ENCODE measurements at places on chromosomes 1 and 21.

DNA sequence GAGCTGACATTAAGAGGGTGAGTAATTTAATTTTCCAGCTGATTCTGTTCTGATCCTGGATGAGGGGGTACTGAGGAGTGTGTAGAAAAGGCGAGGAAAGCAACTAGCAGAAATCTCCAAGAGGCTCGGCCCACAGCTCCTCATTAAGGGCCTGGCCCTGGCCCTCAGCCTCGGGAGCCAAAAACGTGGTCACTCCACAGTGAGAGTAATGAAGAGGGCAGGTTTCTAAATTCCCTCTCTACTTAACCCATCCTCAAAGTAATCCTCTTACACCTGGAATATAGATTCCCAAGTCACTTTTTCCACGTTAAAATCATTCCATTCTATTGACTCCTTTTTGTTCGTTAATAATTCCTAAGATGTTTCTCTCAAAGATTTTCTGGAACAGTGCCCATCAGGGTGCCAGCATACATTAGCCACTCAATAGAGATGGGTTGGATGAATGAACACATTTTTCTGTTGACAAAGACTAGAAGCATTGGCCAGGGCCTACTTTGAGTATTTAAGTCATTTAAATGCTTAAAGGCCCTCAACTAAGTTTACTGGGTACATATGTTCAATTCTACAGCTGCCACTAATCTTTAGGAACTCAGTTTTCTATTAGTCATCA, 1.1 kb upstream of the COL11A1 start:
- DNase-seq = no peak

DNA sequence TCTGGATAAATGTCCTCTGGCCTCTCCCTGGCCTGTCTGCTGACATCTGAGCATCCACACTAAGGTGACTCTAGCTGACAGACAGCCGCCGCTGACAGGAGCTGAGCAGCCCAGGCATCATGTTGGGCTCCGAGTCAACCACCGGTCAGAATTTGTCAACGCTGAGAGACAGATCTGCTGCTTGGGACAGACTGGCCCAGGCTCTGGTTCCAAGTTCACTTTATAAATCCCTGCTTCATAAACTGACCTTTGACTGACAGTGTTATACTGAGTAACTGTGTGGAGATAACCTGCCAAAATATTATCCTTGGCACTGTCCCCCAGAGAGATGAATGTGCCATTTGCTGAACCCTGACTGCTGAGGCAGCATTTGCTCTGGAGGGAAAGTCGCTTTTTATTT, 616.7 kb downstream of the NPHP4 start:
- DNase-seq = no peak

DNA sequence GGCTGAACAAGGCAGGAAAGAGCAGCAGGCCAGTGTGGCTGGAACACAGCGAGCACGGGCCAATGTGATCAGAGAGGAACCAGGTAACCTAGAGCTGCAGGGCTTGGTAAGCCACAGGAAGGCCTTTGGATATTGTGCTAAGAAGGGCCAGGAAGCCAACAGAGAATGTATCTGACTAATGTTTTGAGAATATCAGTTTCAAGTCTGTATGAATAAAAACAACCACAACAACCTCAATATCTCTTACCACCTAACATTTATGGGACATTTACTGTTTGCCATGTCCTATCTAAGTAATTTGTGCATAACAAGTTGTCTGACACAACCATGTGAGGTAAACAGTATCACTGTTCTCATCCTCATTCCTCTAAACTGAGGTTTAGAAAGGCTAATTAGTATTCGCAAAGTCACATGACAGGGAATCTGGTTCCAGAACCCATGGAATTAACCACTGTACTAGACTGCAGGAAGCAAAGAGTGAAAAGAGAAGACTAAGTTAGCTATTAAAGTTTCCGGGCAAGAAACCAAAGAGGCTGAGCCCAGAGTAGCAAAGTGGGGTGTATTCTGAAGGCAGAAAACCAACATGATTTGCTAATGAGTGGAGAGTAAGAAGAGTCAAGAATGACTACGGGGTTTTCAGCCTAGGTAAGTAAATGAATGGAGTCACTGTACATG, 38.9 kb downstream of the SPRTN start:
- DNase-seq = no peak

GRCh38 chr1:91929250-91929649, 20.0 kb upstream of the BRDT start:
- DNase-seq = no peak

DNA sequence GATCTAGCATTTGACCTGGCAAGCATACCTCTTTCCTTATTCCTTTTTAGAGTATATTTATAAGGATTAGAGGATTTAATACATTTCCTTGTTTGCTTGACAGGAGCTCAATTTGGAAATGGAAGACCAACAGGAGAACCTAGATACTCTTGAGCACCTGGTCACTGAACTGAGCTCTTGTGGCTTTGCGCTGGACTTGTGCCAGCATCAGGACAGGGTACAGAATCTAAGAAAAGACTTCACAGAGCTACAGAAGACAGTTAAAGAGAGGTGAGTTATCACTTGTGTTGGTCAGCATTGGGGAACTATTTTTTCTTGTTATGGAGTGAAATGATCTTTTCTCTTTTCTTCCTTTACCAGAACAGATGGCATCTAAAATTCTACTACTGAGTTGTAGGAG, 123.4 kb upstream of the BMP8A start:
- DNase-seq = no peak
